ENCODE measurements at places on chromosomes 7 and 10.

GRCh38 chr7:140983802-140984201, 30.9 kb downstream of the MRPS33 start:
- no peak for DNase-seq

DNA sequence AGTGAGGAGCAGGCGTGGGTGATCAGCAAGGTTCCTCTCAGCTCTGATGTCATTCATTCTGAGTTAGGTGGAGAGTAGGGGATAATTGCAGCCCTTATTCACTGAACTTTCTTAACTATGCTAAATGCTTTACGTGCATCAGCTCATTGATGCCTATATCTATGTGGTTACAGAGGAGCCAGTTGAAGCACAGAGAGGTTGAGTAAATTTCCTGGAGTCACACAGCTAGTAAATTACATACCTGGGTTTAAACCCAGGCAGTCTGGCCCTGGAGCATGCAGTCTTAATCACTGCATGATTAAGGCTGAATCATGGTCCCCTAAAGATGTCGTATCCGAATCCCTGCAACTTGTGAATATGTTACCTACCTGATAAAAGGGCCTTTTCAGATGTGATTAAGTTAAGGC, 99.6 kb downstream of the GRK5 start:
- no peak for DNase-seq

DNA sequence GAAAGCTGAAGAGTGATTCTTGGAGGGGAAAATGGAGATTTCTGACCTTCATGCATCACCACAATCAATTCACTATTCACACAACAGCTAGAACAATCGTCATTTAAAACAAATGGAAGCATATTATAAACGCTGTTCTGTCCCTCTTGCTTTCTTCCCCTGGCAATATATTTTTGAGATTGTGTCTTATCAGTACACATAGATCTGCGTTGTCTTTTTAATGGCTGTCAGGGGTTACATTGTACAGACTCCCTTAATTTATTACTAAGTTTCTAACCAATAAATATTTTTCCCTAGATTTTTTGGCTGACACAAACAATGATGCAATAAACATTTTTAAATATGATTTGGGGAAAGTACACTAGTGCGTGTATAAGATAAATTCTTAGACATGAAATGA, 1115.7 kb upstream of the C7orf33 start:
- no peak for DNase-seq

GRCh38 chr7:51344406-51345138, 28.0 kb upstream of the COBL start:
- DNase-seq = no peak

- no peak for DNase-seq
These were observed 33.4 kb downstream of the RHOBTB1 start for GRCh38 chr10:60910543-60910942.

DNA sequence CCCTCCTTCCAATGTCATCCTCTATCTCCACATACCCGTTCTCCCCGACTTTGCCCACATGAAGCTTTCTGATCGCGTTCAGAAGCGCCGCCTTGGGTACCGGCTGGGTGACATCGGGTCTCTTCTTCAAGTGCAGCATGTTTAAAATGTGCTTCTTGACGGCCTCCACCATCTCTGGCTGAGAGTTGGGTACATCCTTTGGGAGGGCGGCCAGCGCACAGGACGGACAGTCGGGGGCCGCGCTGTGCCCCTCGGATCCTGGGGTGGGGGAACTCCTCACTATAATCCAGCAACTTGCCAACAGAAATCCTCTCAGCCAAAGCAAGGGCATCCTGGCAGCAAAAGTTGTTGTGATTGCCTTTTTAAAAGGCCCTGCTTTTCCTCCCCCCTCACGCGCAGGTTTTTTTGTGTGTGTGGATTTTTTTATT, 2.8 kb downstream of the INHBA start:
- DNase-seq = no peak

DNA sequence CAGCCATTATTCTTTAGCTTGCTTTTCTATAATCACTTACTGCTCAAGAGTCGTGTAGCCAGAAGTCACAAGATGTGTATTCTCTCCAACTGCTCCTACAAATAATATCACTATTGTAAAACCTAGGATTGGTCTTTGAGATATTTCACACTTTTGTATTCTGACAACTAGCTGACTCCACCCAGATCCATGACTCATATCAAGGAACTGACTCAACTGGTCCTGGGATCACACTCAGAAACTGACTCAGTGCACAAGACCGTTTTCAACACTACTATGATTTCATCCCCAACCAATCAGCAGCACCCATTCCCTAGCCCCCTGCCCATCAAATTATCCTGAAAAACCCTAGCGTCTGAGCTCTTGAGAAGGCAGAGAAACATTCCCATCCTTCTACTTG, 56.5 kb upstream of the ORC5 start:
- DNase-seq = no peak

DNA sequence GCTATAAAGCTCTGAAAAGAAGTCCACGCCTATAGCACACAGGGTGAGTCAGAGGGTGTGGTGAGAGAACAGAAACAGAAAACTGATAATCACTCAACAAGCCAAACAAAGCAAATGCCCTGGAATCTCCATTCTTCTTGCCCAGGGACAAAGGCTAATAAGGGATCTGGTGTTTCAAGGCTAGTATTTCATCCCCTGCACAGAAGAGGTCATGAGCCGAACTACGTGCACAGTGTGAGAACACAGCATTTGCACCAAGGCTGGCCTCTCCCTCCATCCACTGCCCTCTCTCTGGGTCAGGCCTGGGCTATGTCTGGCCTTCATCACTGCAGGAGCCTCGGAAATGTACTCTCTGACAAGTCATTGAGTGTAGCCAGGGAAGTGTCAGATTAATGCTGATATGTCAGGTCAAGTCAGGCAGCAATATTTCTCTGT, 42.7 kb downstream of the PRR15 start:
- no peak for DNase-seq

- no peak for DNase-seq
These were observed 502 bp downstream of the ZNF3 start for GRCh38 chr7:100080907-100081534.

DNA sequence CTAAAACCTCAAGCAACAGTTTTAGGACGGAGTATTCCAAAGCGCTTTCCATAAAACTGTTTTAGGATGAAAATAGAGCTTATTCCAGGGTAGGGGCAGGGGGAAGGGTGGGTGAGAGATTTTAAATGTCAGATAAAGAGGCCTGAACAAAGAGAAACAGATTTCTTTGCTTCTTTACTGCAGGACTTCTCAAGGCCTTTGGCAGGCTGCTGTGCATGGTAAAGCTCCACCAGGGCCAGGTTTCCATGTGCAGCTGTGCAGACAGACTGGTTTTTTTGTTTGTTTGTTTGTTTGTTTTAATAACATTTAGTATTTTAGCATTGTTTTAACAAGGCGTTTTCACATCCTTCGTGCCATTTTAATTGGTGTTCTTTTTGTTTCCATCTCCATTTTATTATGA, 26.3 kb downstream of the HECW1 start:
- no peak for DNase-seq

GRCh38 chr10:103692436-103692951, 162.9 kb downstream of the SH3PXD2A start:
- DNase-seq = no peak

- DNase-seq = no peak
These were observed 913.8 kb downstream of the KCNMA1 start for GRCh38 chr10:76723844-76724243.

- no peak for DNase-seq
These were observed 195.0 kb downstream of the RELN start for GRCh38 chr7:103794424-103794823.

- no peak for DNase-seq
These were observed 178.3 kb downstream of the SKIDA1 start for GRCh38 chr10:21347043-21347784.

- DNase-seq = no peak
These were observed 933 bp upstream of the RNF32 start for GRCh38 chr7:156639426-156640256.

DNA sequence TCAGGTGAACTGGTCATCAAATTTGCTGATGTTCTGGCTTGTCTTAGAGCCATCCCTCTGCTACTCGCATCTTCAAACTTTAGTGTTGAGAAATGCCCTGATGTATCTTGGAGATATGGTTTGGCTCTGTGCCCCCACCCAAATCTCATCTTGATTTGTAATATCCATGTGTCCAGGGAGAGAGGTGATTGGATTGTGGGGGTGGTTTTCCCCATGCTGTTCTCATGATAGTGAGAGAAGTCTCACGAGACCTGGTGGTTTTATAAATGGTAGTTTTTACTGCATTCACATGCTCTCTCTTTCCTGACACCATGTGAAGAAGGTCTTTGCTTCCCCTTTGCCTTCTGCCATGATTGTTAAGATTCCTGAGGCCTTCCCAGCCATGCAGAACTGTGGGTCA, 74.0 kb upstream of the AFAP1L2 start:
- no peak for DNase-seq

DNA sequence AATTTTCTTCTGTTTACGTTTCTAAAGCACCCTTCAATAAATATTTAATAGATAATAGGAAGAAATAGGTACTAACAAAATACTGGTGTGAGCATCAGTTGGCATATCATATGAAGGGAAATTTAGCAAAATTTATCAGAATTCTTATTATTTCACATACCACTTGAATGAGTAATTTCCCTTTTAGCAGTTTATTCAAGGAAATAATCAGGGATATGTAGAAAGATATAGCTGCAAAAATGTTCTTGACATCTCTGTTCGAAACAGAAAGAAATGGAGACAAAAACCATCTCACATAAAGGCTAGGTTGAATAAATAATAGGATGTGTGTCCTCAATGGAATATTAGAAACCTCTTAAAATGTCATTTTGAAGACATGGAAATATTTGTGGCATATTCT, 35.8 kb upstream of the PIP4K2A start:
- no peak for DNase-seq

GRCh38 chr10:69492746-69493462, 41.6 kb downstream of the TSPAN15 start:
- no peak for DNase-seq

DNA sequence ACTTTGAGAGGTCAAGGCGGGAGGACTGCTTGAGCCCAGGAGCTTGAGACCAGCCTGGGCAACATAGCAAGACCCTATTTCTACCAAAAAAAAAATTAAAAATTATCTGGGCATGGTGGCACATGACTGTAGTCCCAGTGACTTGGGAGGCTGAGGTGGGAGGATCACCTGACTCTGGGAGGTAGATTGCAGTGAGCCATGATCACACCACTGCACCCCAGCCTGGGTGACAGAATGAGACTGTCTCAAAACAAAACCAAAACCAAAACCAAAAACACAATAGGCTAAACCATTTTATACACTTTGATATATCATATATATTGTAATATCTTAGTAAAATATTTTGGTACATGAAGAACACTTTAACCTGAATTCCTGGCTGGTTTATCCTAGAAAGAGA, 101.6 kb downstream of the RAPGEF5 start:
- no peak for DNase-seq

DNA sequence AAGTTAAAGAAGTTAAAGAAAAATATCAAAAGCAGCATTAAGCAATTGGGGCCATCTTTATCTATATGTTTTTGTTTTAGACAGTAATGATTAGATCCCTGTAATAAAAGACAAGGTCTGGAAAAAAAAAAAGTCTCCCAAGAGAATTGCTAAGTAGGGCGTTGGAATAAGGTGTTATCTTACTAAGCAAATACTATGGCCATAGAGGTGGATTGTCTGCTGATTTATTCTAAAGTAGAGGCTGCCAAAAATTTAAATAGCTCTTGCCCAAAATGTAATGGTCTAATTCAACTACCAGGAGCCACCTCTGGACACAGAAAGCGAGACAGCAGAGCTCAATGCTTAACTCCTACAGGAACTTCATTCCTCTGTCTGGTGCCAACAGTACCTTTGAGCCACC, 71.6 kb downstream of the HERPUD2 start:
- DNase-seq = no peak

GRCh38 chr7:105978035-105978434, 15.0 kb downstream of the CDHR3 start:
- DNase-seq = no peak

DNA sequence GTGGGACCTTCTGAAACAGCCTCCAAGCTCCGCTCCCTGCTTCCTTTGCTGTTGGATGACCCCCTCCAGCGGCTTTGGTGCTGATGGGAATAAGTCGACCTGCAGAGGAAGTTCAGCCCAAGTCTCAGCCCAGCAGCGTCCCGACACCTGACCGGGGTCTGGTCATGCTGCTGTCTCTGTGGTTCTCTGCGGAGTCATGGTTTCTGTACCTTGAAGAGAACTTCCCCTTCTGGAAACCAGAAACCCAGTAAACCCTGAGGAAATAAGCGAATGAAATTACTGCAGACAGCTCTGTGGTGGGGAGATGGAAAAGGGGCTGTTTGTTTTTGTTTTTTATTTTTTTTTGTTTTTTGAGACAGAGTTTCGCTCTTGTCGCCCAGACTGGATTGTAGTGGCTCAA, 18.3 kb upstream of the ZNF12 start:
- DNase-seq = no peak

- DNase-seq = no peak
These were observed 1214.1 kb downstream of the SORCS1 start for GRCh38 chr10:105950410-105950809.

- DNase-seq = no peak
These were observed 87.8 kb downstream of the LCOR start for GRCh38 chr10:96919785-96920430.

DNA sequence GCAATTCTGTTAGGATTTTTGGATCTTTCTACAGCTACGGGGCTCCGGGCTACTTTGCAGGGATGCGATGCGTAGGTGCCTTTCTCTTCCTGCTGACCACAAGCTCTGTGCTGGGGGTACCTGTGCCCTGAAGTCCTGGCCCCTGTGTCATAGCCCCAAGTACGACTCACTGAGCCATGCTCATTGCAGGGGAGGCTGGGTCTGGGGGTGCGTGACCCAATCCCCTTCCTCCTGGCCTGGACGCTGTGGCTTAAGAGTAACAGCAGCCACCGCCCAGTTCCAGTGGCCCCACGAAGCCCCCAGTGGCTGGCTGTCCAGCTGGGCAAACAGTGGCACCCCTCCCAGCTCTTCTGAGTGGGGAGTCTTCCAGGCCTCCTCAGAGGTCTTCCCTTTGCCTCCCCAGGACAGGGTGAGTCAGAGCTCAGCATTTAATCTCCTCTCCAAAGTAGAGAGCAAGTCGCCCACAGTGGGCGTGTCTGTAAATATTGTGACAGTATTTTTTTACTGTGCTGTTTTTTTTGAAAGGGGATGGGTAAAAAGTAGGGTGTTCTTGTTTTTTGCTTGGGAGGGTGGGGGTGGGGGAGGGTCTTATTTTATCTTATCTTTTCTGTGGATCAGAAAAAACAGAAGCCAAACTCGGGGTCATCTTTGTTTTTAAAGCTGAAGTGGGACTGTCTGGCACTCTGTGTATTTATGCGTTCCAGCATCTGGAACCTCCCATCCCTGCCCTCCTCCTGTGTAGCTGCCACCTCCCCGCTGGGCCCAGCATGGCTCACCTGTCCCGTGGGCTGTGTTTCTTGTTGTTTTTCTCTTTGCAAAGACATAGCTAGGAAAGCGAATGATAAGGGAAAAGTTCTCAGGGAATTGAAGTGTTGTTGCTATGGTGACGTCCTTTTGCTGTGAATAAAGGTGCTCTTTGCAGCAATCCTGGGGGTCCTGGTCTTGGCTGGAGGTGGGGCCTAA, 8.2 kb downstream of the LFNG start:
- DNase-seq = no peak

- DNase-seq = no peak
These were observed 21.2 kb downstream of the ZNF680 start for GRCh38 chr7:64541438-64542359.

- no peak for DNase-seq
These were observed 57.7 kb downstream of the MYPN start for GRCh38 chr10:68166871-68167585.

- DNase-seq = no peak
These were observed 17.2 kb upstream of the CROT start for GRCh38 chr7:87328281-87328680.
